ENCODE measurements at places on chromosomes 5 and 9.

DNA sequence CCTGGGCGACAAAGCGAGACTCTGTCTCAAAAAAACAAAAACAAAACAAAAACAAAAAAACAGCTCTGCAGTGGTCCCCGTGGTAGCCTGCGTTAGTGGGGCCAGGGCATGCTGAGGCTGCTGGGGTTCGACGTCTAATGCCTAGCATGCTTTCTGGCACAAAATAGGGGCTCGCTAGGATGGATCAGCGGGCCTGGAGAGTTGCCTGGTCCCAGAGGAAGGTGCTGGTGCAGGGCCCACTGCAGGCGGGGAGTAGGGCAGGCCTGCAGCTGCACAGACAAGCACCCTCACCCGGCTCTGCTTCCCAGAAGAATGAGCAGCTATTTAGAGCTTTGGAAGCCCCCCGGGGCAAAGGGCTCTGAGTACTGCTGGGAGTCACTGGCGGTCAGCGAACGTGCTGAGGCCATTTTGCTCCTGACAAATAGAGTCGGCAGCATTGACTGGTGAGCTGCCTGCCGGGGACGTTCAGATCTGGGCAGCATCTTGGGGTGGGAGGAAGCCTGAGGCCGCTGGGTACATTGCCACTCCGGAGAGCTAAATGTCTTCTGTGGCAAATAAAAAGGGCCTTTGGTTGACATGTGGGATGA lies 126.7 kb downstream of the OLFM1 start:
- DNase-seq = no peak

DNA sequence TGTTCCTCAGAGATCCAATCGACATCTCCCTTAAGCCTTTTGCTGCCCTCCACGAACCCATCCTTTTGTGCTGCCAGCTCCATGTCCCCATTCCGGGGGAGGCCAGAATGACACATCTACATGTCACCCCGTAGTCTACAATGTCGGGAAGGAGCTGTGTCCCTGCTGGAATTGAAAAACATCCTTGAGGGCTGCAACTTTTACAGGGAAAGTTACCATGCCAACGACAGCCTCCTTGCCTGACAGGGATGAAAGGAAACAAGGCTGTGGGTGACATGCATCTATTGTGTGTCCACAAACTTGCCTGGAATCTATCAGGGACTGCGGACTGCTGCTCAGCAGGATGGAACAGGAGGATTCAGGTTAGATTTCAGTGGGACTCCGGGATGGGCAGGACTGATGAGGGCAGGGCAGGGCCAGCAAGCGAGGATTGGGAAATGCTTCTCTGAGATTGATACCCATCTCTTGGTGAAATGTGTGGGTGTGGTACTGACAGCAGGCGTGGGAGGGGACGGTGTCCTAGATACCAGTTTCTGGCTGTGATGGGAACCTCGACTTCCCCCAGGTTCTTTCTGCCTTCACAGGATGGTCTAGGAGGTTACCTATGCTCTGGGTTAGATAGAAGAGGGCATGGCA lies 25.5 kb downstream of the EGR1 start:
- no peak for DNase-seq

GRCh38 chr9:111957856-111958631 lies 61.4 kb downstream of the UGCG start:
- DNase-seq = no peak

DNA sequence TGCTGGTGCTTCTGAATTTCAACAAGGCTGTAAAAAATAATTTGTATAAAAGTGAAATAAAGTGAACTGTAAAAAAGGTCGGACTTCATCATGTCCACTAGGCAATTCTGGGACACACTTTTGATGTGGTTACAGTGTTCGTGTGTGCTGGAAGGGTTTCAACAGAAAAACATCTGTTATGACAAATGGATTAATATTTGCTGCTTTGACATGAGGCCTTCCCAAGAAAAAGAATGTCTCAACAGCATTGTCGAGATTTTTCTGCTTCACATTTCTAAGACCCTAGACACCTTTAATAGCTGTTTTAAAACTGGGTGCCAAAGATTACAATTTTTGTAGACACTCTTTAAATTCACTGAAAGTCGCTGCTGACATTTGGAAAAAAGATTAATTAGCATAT lies 216.6 kb downstream of the SLC12A2 start:
- DNase-seq = no peak

DNA sequence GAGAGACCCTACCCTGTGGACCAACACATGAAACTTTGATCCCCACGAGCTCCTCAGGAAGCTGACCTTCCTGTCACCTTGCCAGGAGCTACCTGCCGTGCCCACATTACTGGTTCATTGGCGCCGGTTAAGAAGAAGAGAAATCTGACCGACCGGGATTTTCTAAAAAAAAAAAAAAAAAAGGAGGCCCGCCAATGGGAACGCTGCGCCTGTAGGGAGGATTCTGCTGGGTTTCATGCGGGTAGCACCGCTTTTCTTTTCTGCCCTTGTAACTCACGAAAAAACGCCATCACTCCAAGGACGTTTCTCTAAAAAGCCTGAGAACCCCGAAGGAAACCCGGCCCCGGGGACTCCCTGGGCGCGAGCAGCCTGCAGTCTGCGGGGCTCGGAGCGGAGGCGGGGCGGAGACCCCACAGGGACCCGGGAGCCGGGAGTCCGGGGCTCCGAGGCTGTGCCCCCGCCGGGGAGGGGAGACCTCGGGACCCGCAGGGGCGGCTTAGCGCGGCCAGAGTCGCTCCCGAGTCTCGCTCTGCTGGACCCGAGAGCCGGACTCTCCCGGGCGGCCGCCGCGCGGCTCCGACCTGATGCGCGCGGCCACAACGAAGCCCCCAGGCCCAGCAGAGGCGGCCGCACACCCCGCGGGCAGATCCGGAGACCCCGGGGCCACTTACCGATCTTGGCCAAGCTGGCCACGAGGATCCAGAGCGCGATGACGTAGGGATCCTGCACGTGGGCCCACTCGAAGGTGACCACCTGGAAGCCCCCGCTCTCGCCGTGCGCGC lies 617 bp downstream of the SLC9A3 start:
- DNase-seq = no peak

DNA sequence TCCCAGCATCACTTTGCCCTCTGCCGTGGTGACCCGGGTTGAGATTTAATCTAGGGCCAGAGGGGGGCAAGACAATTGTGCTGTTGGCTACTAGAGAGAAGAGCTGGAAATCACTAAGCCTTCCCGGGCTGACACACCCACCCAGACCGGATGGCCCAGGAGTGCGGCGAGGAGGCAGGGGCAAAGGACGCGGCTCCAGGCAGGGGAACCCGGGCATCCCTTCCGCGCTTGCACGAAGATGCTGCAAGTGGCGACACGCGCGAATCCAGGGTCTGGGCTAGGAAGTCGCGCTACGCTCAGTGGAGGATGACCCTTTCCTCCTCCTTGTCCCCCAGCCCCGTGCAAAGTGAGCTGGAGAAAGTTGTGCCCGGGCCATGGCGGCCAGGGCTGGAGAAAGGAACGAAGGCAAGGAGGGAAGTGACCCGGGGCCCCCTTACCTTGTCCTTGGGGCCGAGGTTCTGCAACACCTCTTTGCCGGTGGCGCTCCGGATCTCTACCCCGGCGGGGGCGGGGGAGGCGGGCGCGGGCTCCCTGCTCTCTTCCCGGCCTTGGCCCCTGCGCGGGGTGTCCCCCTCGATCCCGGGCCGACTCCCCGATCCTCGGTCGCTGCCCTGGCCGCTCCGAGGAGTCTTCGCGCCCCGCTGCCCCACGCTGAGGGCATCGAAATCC lies 693 bp downstream of the DPYSL3 start:
- DNase-seq = no peak

DNA sequence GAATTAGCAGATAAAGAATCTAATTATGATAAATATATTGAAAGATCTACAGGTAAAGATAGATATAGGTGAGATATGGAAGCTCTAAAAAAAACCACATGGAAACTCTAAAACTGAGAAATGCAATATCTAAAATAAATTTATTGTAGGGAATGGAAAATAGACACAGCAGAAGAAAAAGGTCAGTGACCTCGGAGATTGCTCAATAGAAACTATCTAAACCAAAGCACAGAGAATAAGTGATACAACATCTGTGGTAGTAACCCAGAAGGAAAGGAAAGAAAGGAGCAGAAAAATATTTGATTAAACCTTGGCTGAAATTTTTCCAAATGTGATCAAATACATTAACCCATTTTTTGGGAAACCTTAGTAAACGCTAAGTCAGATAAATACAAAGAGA lies 43.1 kb upstream of the GLIPR2 start:
- DNase-seq = no peak

- no peak for DNase-seq
These were observed 15.0 kb downstream of the LPCAT1 start for GRCh38 chr5:1508659-1509290.

GRCh38 chr5:71732011-71732410 lies 12.9 kb downstream of the CARTPT start:
- DNase-seq = no peak

GRCh38 chr5:111859533-111860270 lies 102.7 kb upstream of the NREP start:
- DNase-seq = no peak

DNA sequence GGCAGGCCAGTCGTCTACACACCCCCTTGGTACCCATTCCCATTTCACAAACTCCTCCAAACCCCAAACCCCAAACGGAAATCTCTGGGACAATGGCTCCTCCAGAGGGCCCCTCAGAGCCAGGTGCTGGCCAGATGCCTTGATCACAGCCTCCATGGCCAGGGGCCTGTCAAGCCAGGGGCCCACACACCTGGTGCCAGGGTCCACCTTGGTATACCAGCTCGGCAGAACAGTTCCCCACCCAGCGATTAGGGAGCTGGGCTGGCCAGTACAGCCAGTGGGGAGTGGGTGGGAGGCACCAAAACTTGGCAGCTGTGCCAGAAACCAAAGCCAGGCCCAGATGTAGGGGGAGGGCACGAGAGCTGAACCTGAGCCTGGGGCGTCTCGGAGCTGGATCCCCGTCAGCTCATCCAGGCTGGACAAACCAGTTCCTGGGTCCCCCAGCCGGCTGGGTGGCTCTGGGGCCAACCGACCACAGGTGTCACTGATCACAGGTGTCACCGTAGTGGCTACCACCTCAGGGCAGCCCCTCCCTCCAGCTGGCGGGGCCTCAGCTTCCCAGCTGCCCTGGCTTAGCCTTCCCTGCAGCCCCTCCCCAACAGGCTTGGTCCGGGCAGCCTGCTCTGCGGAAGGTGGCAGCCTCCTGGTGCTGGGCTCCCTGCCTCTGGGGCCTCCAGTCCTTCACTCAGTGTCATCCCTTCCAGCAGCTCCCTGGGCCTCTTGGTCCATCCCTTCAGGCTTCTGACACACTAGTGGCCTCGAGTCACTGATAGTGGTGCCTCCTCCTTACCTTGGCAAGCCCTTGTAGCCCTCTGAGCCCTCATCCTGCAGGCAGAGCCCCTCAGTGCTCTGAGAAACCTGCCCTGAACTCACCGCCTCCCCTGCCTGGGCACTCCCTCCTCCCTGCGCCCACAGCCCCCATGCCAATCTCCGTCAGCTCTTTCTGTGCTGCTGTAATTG lies 6.6 kb upstream of the RMND5B start:
- DNase-seq = no peak

DNA sequence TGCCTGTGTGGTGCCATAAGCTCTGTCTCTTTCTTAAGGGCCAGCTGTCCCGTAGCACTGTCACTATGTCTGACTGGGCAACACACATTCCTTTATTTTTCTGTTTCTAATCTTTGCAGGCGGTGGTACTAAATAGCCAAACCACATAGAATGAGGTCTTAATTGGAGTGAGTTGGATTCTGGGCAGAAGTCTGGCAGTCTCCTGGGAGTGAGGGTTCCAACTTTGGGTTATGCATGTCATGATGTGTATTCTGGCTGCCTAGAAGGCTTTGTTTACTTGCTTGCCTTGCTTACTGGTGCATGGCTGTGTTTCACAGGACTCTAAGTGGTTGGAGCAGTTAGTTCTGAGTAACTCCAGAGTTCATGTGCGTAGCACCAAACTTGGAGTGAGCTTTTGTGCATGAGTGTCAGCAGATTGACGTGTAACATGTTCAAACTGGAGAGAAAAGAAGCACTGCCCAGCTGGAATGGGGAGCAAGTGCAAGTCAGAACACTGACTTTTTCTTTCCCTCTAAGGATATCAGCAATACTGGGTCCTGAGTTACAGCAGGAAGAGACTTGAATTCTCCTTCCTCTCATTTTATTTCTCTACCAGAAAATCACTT lies 185.8 kb downstream of the PCSK1 start:
- no peak for DNase-seq

- DNase-seq = no peak
These were observed 56.1 kb downstream of the IRX2 start for GRCh38 chr5:2695200-2695891.

DNA sequence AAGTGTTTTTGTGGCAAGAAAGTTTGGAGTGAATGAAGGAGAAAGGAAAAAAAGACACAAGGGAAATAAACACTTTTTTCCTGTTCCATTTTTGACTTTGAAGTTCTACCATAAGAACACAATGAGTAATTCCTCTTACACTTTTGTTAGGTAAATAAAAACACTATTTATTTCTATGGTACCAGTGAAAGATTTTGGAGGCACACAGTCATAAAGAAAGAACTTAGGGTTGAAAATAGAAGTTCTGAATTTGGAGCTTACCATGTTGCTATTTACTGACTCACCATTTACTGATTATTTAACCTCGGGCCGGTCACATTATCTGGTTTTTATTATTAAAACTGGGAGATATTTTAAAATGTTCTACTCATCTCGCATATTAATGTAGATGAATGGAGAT lies 367.8 kb downstream of the TLE1 start:
- no peak for DNase-seq

- no peak for DNase-seq
These were observed 170.4 kb upstream of the KCNN2 start for GRCh38 chr5:114191441-114191840.

GRCh38 chr9:85425153-85425611 lies 316.6 kb downstream of the AGTPBP1 start:
- no peak for DNase-seq

DNA sequence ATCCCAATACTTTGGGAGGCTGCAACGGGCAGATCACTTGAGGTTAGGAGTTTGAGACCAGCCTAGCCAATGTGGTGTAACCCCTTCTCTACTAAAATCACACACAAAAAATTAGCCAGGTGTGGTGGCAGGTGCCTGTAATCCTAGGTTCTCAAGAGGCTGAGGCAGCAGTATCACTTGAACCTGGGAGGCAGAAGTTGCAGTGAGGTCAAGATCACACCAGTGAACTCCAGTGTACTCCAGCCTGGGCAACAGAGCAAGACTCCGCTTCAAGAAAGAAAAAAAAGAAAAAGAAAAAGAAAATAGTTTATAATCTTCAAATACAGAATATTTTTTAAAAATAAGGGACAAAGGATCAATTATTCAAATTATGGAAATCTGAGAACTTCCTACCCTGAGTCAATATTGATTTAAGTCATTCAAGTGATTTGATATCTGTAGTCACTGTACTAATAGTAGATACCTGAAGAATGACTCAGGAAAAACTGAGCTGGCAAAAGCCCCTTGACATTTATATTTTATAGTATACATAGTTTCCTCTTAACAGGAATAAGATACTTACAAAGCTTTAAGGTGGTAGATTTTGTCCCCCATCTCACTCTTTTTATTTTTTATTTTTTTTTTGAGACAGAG lies 61.8 kb downstream of the PTBP3 start:
- no peak for DNase-seq

- no peak for DNase-seq
These were observed 4.3 kb upstream of the IL13 start for GRCh38 chr5:132653716-132654115.

GRCh38 chr5:11153670-11154382 lies 392.8 kb upstream of the DAP start:
- DNase-seq = no peak

- DNase-seq = no peak
These were observed 60.1 kb downstream of the CCDC171 start for GRCh38 chr9:15612962-15613361.
